ENCODE measurements at places on chromosomes 16 and 17.

GRCh38 chr16:29230671-29231096 is 175.8 kb downstream of the NPIPB11 start:
- no peak for DNase-seq

- no peak for DNase-seq
Observed at GRCh38 chr16:81823111-81823510, 44.0 kb downstream of the PLCG2 start.

DNA sequence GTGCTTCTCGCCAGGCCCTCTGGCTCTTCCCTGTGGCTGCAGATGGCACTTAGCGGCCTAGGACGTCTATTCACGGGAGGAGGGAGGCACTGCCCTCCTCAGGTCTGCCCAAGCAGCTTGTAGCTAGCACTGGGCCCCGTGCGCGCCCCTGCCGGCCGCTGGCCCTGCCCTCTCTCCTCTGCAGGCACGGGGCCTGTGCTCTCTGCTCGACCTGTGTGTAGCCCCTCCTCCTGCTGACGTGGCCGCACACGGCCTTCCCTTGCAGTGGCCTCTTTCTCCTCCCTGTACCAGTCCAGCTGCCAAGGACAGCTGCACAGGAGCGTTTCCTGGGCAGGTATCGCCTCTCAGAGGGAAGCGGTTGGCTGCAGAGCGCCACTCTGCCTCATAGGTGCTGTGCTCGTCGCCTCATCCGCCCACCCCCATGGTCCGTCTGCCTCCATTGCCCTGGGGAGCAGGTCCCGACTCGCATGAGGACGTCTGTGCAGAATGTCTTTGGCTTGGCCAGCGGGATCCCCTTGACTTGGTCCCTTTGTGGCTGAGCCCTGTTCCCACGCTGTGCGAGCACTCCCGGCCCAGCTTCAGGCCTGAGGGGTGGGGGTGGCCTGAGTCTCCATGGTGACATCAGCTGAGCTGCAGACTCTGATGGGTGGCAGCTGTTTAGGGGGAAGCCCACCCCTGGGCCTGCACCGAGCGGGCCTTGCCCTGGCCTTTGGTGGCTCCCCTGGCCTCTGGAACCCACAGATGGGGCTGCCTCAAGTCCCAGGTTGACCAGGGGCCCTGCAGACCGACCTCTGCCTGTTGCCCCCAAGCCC is 34.6 kb downstream of the TSC2 start:
- DNase-seq = peak; percentile 93

DNA sequence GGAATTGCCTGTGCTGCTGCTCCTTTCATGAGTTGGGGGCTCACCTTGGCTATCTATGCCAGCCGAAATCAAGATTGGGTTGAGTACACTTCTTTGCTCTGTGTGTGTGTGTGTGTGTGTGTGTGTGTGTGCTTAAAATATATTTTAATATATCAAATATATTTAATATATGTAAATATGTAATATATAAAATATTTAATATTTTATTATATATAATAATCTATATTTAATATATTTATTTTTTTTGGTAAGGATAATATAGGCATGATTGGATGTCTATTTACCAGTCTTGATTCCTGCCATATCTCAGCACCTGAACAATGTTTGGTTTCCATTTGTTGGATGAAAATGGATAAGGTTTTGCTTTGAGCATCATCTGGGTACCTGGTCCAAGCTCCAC is 399.3 kb downstream of the CA10 start:
- no peak for DNase-seq

GRCh38 chr16:5059386-5060072 is 6.2 kb downstream of the C16orf89 start:
- DNase-seq = no peak

- no peak for DNase-seq
Observed at GRCh38 chr17:27954548-27955495, 61.7 kb upstream of the LYRM9 start.

DNA sequence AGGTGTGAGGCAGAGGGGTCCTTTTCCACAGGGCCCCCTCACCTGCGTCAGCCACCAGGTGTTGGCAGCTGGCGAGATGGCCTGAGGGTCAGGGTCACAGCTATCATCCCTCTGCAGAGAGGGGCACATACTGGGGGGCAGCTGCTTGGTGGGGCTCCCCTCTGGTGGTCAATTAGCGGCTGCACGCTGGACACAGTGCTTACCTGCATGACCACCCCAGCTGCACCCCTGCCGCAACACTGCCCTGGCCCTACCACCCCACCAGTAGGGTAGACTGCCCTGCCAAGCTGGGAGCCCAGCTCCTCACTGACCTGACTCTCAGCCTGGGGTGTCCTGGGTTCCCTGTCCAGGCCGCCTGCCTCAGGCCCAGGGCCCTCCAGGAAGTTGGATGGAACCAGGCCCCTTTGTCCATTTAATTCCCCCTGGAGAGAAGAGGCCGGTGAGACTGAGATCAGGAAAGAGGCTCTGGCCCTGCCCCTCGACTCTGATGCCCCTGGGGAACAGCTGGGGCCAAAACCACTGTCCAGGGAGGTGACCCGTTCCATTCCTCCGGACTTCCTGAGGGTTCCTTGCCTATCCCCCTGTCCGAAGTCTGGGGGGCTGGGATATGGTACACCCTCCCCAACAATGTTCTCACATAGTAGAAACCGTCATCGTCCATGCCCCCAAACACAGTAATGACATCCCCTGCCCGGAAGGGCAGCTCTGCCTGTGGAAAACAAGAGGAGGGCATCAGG is 23.7 kb downstream of the TSPOAP1 start:
- DNase-seq = no peak

GRCh38 chr17:43543771-43544575 is 2.2 kb downstream of the ETV4 start:
- no peak for DNase-seq

GRCh38 chr17:38579934-38580333 is 25.8 kb downstream of the SRCIN1 start:
- DNase-seq = peak; percentile 76

GRCh38 chr17:81542431-81543338 is 9.5 kb downstream of the FAAP100 start:
- DNase-seq = no peak

- no peak for DNase-seq
Observed at GRCh38 chr17:17726458-17727060, 45.3 kb downstream of the RAI1 start.
